Stimulated activated CD4-positive, alpha-beta T cell treated with anti-CD3 and anti-CD28 coated beads, Interleukin-2, amount 100 ng/mL, for 24 hours (primary cell): ENCODE measurements at places on chromosomes 5 and 9.

GRCh38 chr5:132334812-132335211 lies 34.7 kb upstream of the SLC22A5 start:
- no peak for DNase-seq

GRCh38 chr5:142202282-142202681 lies 93.7 kb downstream of the NDFIP1 start:
- DNase-seq = no peak

GRCh38 chr5:61609840-61610677 lies 278.0 kb downstream of the ZSWIM6 start:
- DNase-seq = no peak

- no peak for DNase-seq
Observed at GRCh38 chr5:109792613-109793012, 102.9 kb downstream of the MAN2A1 start.

- no peak for DNase-seq
Observed at GRCh38 chr9:106880081-106880480, 17.1 kb downstream of the ZNF462 start.

- no peak for DNase-seq
Observed at GRCh38 chr5:59656351-59657254, 236.9 kb downstream of the PDE4D start.

- DNase-seq = no peak
Observed at GRCh38 chr5:104019956-104020355, 457.4 kb upstream of the NUDT12 start.

DNA sequence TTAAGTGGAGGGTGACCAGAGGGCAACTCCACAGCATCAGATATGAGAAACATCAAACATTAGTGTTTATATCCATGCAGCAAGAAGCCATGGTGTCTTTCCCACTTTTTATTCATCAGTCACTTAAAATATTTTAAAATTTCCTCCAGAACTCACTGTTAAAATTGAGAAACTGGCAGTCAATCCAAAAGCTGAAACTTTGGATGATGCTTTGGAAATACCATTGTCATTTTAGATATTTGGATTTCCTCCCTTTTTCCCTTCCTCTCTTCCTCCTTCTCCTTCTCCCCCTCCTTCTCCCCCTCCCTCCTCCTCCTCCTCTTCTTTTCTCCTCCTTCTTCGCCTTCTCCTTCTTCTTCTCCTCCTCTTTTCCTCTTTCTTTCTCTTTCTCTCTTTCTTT lies 33.1 kb upstream of the NTRK2 start:
- no peak for DNase-seq

DNA sequence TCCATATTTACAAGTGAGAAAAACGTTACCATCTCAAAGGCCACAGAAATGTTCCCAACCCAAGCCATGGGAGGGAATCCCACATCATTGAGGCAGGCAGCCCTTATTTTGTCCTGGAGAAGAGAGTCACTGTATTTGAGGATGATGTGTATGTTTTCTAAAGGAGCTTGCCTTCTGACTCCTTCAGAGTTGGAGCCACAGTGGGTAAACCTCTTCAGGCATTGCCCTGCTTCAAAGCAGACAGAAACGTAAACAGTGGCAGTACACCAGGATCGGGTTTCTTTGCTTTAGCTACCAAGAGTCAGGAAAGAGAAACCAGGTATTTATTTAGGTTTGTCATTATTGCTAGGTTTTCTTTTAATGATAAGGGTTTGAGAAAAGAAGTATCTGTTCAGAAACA lies 45.7 kb downstream of the MUSK start:
- DNase-seq = no peak

DNA sequence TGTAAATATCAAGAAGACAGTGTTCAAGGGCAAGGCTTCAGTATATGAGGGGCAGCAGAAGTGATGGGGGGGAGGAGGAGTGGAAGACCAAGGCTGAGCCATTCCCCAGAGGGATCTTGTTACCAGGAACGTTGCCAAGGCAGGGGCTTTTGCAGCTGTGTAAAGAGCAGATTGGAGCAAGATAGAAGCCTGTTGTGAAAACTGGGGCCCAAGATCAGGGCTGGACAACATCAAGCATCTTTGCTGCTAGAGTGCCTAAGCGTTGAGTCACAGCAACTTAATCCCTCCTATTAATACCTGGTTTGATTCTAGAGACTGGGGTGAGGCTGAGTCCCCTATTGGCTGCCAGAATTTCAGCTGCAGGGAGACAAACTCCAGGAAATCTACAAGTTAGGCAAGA lies 18.4 kb upstream of the ERCC6L2 start:
- DNase-seq = no peak

DNA sequence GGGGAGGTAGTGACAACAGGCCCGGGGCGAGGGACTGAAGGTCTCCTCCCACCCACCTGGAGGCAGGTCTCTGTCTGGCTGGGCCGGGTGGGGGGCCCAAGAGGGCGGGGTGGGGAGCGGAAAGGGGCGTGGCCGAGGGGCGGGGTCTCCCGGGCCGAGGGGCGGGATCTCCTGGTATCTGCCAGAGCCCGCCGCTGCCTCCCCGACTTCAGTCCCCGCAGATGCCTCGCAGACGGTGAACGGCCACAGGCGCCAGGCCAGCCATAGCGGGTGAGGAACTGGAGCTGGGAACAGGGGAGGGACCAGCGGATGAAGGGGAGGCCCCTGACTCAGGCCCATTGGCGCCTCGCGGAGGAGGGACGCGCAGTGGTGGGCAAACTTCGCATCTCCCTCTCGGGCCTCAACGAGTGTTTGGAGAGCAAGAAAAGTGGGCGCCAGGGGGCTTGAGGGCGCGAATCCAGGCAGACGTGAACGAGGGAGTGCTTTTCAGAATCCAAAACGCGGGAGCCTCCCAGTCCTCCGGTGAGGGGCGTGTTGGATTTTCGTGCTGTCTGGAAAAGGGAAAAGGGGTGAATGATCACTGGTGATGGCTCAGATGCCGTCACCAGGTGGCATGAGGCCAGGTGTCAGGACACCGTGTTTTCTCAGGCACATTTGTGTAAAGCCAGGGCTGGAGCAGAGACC lies at the start of gene ADGRD2:
Gene ADGRD2 (plus strand): TSS at position 211 of the 684 bp plus-strand sequence. CDS start 1,216 bp downstream, outside the sequence.
- DNase-seq = no peak

GRCh38 chr5:139911425-139912120 lies 116.0 kb downstream of the PSD2 start:
- no peak for DNase-seq

- no peak for DNase-seq
Observed at GRCh38 chr9:87722393-87723088, 3.4 kb upstream of the CTSL start.

DNA sequence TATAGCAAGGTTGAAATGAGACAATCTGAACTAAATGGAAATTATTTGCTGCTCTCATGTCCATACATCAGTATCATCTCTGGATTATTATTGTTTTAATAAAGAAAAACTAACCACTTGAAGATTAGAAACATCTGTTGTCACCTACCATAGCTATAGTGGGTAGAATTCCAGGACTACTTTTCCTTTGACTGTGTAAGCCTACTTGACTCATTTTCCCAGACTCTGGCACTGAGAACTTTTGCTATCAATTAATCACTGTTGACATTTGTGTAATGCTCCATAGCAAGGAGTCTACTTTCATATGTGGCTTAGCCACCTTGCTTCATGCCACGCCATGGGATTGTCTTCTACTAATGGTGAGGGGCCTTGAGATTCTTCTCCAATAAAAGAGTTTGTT lies 59.9 kb upstream of the ARRDC3 start:
- no peak for DNase-seq

DNA sequence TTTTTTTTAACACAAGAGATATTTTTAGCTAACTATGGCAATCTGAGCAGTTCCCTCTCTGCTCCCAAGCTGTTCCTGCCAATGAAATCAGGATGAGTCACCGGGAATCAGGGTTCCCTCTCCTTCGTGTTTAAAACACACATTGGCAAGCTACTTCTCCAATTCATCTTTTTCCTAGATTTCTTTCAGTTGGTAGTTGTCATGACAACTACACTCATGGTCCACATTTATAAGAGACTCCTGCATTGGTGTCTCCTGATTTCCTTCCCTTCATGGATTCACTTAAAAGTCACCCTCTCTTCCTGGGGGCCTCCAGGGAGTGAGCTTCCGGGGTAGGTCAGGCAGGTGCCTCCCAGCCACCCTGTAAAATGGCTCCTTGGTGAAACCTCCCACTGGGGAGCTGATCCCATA lies 72.3 kb upstream of the NIPAL4 start:
- no peak for DNase-seq

- no peak for DNase-seq
Observed at GRCh38 chr5:133201310-133201709, 149.5 kb downstream of the HSPA4 start.
